ENCODE measurements at places on chromosomes 7 and 10. TPM values are rescaled to one million over a fixed set of nuclear protein-coding genes. Genes with fewer than 3 reads are reported as not detected.

- DNase-seq, result no peak
- no peak overlapping the region for H3K27ac ChIP-seq
- H3K27me3 ChIP-seq, result no peaks in the 10 kb centered on the region
- no peak overlapping the region for H3K4me3 ChIP-seq
- H3K36me3 ChIP-seq, result no peaks in the 10 kb centered on the region
Measured at GRCh38 chr7:106415433-106415832, 130.7 kb upstream of the NAMPT start.

- no peaks in the 10 kb centered on the region for H3K36me3 ChIP-seq
- H3K4me1 ChIP-seq, result no peaks in the 10 kb centered on the region
- H3K27ac ChIP-seq, result no peak overlapping the region
Measured at GRCh38 chr7:79329464-79329863, 124.0 kb downstream of the MAGI2 start.

- no peaks in the 10 kb centered on the region for H3K4me1 ChIP-seq
- H3K36me3 ChIP-seq, result no peaks in the 10 kb centered on the region
- DNase-seq, result no peak
Measured at GRCh38 chr7:25056368-25056767, 68.7 kb downstream of the CYCS start.

GRCh38 chr7:1187127-1187526, 27.1 kb upstream of the ZFAND2A start:
- H3K27ac ChIP-seq, result no peak overlapping the region
- H3K27me3 ChIP-seq, result peaks cover 10% of the 10 kb centered on the region
- DNase-seq, result no peak
- no peaks in the 10 kb centered on the region for H3K36me3 ChIP-seq
- no peaks in the 10 kb centered on the region for H3K4me1 ChIP-seq
- H3K4me3 ChIP-seq, result no peak overlapping the region

DNA sequence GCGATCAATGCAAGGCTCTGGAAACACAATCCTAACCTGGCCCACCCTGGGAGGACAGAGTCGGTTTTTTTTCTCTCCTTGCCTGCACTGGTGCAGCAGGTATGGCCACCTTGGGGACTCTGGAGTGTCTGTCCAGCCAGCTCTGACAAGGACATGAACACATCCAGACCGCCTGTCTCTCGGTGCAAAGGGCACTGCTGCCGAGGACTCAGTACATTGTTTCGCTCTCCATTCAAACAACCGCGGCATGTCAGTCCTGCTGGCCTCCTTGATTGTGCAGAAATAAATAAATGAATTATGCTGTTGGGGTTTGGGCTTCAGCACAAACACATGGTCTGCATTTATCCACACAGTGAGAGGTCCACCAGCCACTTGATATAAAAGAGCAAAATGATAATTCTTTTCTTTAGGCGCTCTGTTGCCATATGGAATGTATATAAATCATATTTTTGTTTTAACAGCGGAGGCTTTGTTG, 565.2 kb downstream of the KCNMA1 start:
- DNase-seq, result no peak
- H3K27ac ChIP-seq, result no peak overlapping the region
- no peaks in the 10 kb centered on the region for H3K27me3 ChIP-seq
- no peaks in the 10 kb centered on the region for H3K36me3 ChIP-seq
- H3K4me1 ChIP-seq, result no peaks in the 10 kb centered on the region

PAX2 gene
- total RNA-seq, result not detected

Measured in heart left ventricle (tissue), 16 donors.